CMK (cell line): ENCODE measurements at places on chromosomes 2 and 18.

DNA sequence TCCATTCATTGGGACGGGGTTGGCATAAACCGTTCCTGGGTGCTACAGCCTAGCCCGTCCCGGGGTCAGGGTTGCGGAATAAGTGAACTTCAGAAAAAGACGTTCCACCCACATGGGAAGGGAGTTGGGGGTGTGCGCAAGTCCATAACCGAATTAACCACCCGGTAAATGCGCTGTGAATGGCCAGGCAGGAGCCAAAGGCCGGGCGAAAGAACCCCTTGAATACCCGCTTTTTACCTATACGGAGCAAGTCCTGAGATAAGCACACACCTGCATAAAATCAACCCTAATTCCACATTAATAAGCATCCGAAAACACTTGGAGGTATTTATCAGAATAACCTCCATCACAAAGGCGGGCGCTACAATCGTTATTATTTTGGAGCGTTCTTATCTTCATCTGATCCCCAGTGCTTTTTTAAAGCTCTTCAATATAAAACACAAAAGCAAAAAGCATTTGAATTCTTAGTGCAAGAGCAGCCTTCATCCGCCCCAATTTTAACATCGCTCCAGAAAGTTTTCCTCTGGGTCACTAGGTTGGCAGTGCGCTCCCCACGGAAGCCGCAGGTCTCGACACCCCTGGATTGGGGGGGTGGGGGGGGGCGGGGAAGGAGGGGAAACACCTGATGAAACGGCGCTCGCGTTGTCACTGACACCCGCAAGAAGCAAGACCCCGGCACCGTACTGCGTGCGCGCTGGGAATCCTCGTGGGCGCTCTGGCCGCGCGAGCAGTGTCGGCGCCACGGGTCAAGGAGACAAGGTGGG, 1.2 kb downstream of the SATB2 start:
- DNase-seq = no peak

GRCh38 chr2:63506320-63506719, 82.0 kb downstream of the WDPCP start:
- peak; percentile 26 for DNase-seq

GRCh38 chr18:45321520-45321919, 293.8 kb upstream of the SLC14A2 start:
- no peak for DNase-seq

- DNase-seq = no peak
Observed at GRCh38 chr18:69674292-69674877, 273.3 kb downstream of the CD226 start.

DNA sequence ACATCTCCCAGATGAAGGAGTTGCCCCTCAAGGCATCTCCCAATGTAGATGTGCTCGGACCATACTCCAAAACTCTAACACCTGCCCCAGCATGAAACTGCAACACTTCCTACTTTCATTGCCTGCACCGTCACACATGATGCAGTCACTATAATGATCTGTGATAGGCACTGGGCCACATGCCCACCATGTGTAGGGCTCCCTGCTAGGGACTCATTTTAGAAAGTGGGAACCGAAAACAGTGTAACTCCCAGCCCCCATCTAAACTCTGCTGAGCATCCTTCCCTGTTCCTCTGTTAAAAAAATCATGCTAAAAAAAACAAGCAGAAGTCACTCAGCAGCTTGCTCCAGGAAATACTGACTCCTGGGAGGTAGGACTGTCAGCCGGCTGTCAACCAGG, 496.1 kb upstream of the RAB6C start:
- no peak for DNase-seq

- DNase-seq = no peak
Observed at GRCh38 chr2:236731767-236732580, 162.3 kb downstream of the ACKR3 start.

DNA sequence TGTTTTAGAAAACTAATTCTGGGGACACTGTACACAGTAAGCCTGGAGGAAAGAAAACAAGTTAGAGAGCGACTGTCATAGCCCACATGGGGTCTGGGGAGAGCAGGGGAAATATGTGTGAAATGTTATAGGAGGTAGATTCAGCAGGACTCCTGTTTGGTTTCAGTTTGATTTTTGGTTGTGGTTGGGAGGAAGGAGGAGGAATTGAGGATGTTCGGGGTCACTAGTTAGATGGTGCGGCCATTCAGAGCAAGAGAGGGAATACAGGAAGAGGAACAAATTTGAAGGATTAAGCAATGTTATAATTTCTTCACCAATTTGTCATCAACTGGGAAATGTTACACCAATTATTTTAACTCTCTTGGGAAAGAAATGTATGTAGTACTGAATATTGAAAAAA, 25.1 kb downstream of the TTC39C start:
- no peak for DNase-seq

- no peak for DNase-seq
Observed at GRCh38 chr18:77100751-77101355, 31.7 kb downstream of the MBP start.

- no peak for DNase-seq
Observed at GRCh38 chr2:157460384-157460837, 16.5 kb upstream of the CYTIP start.

DNA sequence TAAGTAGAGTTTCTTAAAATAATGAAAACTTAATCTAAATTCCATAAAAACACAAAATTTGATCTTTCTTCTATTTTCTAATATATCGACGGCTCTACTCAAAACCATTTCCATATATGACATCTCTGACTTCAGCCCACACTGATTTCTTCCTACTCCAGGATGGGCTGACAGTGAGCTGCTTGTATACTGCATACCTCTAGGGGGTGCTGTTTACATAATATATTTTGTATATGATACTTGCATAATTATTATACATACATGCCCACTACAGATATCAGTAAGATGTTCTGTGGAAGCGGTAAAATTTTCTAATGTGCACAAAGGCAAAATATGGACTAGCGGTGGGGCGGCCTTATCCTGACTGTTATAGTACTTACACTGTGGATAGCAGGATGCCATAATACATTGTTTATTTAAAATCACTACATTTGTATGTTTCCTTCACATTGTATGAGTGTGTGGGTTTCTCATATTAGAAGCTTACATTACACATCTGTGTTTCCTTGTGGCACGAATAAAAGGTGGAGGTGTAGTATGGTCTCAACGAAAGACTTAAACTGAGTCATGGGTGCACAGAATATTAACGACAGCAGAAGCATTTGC, 66.1 kb upstream of the NXPH2 start:
- no peak for DNase-seq

DNA sequence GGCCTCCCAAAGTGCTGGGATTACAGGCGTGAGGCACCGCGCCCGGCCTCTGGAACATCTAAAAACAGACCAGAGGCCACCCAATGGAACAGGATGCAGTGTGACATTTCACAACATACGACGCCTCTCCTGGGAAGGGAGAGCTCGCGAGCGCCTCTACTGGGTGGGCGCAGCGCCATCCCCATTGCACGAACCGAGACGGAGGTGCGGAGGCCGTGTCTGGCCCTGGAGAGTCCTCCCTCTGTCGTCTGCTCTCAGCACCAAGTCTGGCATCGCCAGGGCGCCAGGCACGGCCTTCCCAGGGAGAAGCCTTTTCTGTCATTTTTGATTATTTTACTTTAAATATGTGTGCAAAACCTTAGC, 9.4 kb upstream of the GBX2 start:
- no peak for DNase-seq

DNA sequence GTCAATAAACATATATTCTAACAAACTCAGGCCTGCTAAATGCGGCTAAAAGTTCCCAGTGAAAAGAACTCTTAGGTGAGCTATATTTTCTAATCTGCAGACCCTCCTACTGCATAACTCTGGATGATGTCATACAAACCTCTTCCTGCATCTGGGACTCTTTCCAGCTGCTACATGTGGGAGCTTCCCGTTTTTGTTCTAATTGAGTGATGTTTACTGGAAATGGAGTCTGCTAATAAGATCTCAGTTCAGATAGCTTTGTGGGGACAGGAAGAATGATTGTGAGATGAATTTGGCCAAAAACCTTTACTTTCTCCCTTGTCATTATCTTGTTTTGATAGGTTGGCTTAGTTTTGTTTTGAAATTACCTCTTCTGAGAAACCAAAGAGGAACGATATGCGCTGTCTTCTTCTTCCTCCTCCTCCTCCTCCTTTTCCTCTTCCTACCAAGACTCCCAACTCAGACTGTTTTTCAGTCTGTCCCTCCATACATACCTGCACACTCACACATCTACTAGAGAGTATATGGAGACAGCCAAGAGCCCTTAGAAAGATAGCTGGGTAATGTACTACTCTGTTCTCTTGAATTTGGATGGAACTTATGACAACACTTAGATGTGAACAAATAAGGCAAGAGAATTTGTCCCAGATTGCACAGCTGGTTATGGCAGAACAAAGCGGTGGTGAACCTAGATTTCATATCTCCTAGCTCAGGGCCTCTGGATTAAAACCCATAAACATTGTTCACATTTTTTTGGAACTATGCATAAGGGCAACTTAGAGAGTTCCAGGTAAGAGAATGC, 39.8 kb upstream of the AAK1 start:
- DNase-seq = no peak

DNA sequence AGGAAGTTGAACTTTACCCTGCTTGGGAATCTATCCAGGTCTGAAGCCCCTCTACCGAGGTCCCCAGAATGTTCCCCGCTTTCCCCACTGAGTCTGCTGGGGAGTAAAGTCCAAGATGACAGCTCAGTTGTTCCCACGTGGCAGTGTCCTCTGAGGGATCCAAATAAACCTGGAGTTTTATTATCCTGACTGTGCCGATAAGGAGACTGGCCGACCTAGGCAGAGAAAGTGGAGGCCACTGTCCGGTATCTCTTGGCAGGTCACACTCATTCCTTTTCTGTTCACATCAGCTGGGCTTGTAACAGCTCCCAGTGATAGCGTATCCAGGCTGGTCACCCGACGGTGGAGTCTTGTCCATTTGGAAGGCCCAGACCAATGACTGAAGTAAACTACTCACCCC, 27.5 kb upstream of the C18orf32 start:
- DNase-seq = no peak

GRCh38 chr2:214328941-214329340, 81.9 kb upstream of the VWC2L start:
- DNase-seq = no peak

DNA sequence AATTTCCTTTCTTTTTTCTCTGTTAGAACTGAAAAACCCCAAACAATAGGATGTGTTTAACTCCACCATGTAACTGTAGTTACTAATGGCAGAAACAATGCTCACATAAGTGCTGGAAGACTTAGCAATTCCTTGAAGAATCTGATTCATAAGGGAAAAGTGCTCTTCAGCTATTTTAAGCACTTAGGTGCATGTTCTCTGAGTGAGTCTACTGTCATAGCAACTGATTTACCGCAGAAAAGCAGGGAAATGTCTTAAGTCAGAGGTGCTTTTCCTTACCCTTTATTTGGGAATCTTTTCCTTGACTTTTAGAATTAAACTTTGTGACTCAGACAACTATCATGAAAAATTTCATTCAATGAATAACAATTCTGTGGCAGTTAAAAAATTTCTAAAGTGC, 65.4 kb upstream of the NABP1 start:
- no peak for DNase-seq

GRCh38 chr2:5145053-5145452, 547.1 kb upstream of the SOX11 start:
- DNase-seq = no peak

- no peak for DNase-seq
Observed at GRCh38 chr2:208266936-208267335, 881 bp downstream of the PIKFYVE start.

- no peak for DNase-seq
Observed at GRCh38 chr2:145690183-145690778, 1170.4 kb upstream of the ZEB2 start.

DNA sequence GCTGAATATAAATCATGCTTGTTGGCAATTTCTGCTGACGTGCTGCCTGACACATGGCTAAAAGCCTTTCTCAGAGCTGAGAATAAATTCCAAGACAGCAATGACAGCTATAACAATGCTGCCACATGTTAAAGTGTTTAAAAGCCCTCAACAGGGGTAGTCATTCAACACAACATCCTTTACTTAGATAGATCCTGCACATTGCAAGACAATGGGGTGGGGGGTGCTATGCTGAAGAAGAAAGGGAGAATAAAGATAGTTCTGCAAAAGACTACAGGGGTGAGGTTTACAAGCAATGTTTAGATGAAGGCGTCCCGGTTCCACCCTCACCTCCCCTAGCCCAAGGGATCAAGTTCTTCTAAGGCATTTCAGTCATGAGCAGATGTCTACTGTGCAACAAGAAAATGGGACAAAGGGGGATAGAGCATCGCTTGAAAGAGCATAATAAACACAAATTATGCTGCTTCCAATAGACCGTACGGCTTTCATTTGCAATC, 291.0 kb upstream of the ACVR2A start:
- no peak for DNase-seq

DNA sequence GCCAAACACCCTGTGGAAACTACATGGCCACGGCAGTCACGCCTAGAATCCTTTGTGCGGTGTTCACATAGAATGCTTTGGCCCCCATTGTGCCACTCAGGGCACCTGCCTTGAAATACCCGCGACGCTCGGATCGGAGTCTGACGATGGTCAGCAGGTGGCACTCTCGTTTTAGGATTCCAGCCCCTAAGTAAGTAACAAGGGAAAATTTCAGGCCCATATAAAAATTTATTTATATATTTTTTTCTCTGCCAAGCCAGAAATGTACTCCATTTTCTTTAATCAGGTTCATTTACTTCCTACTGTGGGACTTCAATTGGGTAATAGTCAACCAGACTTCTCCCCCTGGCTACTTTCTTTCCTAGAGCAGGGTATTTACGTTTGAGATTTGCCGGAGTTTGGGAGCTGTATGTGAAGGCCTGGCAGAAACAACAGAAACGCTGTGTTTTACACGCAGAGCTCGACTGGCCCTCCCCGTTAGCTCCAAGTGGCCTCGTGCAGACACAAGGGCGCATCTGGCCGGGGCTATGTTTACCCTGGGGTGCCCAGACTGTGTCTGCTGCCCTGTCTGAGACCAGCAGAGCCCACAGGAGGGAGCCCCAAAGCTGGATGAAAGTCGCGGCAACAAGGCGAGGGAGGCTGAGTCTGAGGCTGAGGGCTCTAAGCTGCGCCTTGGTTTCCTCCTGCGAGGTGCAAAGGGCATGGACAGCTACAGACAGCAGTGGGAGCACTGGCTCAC, 41.6 kb downstream of the LRRC30 start:
- DNase-seq = no peak

DNA sequence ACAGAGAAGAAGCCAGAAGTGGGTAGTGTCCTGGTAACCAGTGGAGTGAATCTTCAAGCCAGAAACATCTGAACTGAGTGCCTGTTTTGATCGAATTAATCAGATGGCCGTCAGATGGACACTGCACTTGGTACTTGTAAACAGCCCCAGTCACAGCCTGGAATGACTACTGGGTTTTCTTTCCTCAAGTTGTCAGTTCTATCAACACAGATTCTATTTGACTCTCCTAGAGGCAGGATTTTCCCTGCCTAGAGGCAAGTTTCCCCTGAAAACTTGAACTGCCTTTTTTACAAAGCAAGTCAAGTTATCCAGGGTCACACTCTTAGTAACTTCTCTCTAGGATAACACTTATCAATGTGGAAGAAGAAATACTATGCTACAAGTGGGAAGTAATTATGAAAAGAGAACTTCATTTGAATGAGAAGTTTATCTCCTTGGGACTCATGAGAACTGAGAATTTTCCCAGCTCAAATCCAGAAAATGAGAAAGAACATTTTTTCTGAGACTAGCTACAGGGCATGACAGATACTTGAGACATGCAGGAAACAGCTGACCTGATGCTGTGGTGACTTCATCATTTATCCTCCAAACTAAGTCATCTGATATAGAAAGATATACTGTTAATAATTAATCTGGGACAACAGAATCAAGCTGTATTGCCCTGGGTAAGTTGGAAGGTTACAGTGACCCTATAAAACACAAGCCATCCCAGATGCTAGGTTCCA, 36.0 kb downstream of the SULT1C2 start:
- DNase-seq = no peak

- DNase-seq = no peak
Observed at GRCh38 chr18:8614875-8615274, 5.6 kb downstream of the RAB12 start.
